Effector CD4-positive, alpha-beta T cell (primary cell): ENCODE measurements at places on chromosomes 5 and 9.

DNA sequence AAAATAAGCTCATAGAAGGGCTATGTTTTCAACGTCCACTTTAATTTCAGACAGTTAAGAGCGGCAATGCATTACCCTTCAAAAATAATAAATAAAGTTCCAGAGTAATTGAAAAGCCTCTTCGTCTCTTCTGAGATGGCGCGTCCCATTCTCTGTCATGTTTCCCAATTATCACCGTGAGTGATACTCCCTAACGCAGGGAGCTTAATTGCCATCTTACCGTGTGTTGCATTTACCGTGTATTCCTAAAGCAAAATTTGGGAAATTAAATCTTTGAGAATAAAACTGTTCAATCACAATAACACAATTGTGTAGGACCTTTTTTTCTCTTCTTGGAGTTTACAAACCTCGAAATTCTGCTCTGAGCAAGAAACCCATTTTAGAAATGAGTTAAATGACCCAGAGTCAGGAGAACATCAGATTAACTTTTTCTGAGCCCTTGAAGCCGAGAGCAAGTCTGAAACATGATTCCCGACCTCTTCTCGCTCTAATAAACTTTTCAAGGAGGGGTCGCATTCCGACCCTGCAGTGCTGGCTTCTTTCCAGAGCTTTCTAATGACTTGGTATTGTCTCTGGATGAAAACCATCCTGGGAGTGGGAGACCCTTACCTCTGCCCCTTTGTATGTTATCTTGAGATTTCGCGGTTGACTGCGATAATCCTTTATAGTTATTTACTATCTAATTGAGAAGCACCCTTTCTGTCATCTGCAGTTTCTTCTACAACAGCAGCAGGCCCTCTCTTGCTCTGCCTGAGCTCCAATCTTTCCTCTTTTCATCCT, 251.5 kb downstream of the FSTL4 start:
- DNase-seq: no peak

GRCh38 chr9:93324191-93324834, 127.2 kb upstream of the FAM120A start:
- DNase-seq: no peak

- no peak for DNase-seq
Measured at GRCh38 chr5:179237770-179238627, 107.3 kb downstream of the ADAMTS2 start.

DNA sequence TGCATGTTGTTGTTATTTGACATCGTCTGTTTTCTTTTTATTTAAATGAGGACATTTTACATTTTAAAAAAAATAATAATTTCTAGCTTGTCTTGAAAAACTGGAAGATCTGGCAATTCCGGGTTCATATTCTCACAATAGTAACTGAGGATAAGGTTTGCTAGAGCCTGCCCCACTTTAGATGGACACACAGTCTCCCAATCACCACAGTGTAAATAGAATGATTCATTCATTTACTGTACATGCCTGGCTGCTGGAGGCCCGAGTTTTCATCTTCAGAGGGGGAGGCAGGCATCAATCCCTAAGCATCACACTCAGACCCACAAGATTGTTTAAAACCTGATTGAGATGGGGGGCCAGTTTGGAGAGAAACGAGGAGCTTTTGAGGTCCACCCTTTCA, 2039.7 kb upstream of the WWC1 start:
- no peak for DNase-seq

GRCh38 chr5:141516672-141517025, 27.8 kb downstream of the PCDHGC5 start:
- no peak for DNase-seq

GRCh38 chr9:35730486-35730854, 1.5 kb downstream of the TLN1 start:
- DNase-seq: no peak

GRCh38 chr5:27472000-27472763, 433.8 kb upstream of the CDH9 start:
- DNase-seq: no peak

DNA sequence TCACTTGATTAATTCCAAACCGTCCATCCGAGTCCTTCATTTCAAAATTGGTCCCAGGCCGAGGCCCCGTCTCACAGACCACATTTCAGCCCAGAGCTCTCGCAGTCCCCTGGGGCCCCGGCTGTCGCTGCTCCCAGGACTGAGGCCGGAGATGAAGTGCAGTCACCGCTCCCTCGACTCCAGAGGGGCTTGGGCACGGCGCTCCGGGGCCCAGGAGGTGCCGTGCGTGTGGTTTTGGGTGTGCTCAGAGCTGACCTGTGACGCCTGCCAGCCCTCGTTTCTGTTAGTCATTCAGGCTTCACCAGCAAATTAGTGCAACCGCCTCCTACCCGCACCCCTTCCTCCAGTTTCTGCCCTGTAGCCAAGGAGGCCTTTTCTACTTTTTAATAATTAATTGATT, 48.7 kb upstream of the PHYKPL start:
- no peak for DNase-seq

DNA sequence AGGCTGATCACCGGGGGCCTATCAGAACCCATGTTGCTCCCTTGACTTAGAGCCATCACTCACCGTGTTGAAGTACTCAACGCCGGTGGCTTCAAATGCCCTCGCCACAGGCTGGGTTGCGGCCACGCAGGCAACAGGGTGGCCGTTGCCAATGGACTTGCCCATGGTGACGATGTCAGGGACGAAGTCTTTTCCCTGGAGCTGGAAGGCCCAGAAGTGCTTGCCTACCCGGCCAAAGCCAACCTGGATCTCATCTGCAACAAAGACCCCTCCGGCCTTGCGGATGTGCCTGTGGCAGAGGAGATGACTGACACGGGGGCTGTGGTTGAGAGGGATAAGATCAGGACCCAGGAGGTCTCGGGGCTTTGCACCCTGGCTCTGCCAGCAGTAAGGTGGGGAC, 10.3 kb downstream of the PHYKPL start:
- DNase-seq: no peak

- no peak for DNase-seq
Measured at GRCh38 chr5:169631360-169631759, 5.7 kb upstream of the DOCK2 start.

DNA sequence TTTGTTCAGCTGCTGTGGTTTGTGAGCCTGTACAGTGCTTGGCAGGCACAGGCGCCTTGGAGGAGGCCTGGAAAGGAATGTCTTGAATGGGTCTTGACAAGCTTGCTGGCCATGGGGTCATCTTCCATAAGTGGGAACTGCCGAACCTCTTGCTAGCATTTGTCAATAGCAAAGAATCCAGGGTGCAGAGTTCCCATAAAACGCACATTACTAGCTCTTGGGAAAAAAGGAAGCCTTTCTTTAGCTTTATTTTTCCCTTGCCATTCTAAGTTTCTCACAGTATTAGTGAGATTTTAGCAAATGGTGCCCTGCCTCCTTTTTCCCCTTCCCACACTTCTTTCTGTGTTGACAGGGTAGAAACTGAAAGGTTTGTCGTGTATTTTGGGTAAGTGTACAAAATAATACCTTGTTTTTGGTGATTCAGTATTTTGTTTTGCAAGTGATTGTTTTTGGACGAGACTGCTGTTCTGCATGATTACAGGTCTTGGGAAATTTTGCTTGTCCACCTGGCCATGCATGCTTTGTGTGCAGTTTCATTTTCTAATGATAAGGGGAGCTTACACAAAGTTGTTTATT, 82.0 kb downstream of the ADGRV1 start:
- DNase-seq: no peak

DNA sequence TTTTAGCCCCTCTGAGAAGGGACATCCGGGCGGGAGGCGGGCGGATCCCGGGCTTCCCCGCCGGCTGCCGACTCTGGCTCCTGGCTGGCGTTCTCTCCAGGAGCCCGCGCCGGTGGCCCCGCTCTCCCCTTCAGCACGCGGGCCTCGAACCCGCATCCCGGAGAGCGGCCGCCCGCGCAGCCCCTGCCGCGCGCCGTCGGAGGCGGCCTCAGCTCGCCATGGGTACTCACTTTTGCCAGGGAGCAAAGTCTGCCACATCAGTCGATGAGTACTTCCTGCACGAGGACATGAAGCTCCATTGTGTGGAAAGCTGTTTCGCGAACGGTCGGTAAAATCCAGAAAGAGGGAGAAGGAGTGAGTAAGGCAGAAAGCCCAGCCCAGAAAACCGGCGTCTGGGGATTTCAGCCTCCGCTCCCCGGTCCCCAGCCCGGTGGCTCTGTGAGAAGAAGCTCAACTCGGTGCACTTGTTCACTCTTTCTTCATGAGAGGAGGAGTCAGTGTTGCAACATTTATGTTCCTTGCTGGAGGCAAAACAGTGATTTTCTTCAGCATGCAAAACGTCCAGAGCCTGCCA, at the start of gene PRLR:
TSS of gene PRLR (minus strand) at position 450 of the 574 bp plus-strand sequence. CDS start 140,867 bp downstream, outside the sequence.
- no peak for DNase-seq

DNA sequence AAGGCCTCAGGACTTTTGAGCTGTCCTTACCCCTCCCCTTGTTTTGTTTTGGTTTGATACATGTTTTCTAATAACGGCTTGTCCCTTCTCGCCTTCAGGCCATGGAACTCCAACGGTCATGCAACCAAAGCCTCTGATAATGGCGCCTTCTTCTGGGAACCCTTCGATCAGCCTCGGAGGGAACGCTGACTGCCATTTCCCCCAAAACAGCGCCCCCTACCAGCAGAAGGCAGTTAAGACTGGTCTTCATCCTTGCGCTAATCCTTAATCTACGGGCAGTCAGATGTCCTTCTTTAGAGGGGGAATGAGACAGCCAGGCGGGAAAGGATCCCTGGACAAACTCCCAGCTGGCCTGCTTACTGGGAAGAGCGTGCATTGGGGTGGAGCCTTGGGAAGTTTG, 276.6 kb downstream of the ICE1 start:
- DNase-seq: no peak

DNA sequence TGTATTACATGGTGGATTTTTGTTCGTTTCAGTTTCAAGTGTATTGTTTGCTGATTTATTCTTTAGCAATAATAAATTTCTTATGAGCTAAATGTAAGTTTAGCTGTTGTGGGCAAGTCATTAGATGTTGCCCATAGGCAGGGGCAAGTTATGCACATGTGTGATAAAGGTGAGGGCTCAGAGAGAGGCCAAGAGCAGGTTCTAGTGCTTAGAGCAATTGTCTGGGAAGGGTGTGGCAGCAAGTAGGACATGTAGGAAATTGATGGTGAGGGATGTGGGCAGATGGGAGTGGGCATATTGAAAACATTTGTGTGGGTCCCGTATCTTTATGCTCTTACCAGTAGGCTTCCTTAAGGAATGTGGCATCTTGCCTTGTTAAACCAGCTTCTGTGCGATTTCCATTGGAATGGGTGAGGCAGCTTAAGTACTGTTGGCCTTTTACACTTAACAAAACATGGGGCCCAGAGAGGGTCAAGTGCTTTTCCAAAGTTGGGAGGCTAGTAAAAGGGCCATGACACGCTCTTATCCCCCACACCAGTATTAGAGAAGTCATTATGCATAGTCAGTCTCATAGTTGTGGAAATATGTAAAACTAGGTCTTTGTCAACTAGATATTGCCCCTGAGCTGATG, 60.6 kb downstream of the KDM4C start:
- DNase-seq: no peak

DNA sequence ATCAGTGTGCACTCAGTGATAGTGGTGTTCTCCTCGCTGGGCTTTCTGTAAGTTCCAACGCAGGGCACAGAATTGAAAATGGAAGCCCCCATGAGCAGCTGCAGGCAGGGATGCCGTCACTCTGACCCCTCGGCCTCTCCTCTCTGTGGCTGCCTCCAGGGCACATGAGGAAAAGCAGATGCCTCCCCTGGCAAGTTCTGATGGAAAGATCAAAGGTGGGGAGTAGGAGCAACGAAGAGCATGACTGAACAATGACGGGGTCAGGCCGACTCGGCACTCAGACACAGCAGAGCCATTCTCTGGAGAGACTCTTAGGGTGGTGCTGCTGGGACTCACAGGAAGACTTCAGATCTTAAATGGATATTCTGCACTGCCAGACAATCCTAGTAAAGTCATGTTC, 65.6 kb upstream of the CKMT2 start:
- no peak for DNase-seq

- DNase-seq: no peak
Measured at GRCh38 chr5:61949679-61950435, 356.1 kb upstream of the KIF2A start.

GRCh38 chr5:93575461-93576414, 5.3 kb downstream of the NR2F1-AS1 start:
- DNase-seq: no peak

DNA sequence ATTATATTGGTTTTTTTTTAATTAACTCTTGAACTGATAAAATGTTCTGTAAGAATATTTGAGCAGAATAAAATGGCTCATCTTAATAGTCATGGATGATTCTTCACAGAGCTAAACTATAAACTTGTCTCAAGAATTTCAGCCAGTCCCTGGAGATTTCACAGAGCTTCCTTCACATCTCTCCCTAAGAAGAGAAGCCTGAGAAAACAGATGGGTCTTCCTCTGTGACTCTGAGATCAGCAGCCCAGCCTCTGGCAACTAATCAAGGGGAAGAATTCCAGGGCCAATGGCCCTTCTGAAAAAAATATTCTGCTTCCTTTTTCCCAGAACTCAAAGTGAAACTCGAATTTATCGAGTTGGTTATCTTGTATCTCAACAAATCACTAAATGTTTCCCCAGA, 122.2 kb upstream of the ITGA1 start:
- no peak for DNase-seq

DNA sequence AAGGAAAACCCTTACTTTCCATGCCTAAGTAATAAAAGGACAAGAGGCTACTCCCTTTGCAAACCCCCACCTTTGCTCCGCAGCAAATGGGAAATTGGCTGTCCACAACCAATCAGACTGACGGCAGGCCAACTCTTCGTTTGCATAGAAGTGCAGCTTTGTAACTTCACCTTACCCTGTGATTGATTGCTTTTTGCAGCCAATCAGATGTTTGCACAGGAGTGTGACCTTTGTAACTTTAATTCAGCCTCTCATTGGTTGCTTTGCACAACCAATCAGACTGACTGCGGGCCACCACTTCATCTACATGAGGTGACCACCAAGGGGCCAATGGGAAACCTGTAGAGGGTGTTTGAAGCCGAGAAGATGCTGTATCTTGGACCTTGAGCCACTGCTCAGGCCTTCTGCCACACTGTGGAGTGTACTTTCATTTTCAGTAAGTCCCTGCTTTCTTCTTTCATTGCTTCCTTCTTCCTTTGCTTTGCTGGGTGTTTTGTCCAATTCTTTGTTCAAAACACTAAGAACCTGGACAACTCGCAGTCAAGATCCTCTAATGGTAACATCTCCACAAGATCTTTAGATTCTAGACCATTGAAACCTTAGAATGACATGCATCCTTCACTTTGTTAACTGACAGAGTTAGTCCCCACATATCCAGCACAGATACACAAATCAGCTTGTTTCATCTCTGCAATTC, 51.3 kb upstream of the FREM1 start:
- no peak for DNase-seq

DNA sequence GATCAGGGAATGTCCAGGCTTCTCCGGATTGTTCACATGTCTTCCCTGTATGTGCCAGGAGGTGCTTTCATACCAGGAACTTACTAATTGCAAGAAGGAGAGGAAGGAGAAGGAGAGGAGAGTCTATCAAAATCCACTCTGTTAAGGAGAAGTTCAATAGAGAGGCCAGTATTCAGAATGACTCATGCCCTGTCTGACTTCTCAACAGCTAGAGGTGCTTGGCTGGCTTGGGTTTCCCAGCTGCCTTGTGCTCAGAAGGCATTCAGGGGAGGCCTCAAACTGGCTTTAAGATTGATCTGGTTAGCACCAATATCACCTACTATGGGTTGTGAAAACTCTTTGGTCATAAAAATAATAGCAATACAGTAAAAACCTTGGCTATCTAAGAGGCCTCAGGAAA, 167.9 kb upstream of the GLRA1 start:
- DNase-seq: no peak

GRCh38 chr5:121366515-121366914, 485.2 kb upstream of the FTMT start:
- no peak for DNase-seq
